NCI-H82 (cell line): ENCODE measurements at places on chromosomes 16 and 17.

DNA sequence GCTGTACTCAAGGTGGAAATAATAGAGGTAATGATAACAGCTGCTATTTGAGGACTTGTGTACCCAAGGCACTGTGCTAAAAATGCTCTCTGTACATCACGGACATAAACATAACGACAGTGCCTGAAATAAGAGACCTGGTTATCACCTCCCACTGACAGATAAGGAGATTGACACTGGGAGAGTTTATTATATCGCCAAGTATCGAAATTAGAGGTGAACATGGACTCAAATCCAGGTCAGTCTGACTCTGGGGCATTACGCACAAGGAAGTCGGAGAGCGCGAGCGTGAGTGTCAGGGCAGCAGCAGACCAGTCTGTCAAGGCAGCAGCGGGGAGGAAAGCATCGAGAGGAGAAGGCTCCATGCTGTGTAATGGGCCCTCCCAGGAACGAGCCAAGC is 57.1 kb downstream of the GOSR1 start:
- DNase-seq: no peak

- peak; percentile 41 for DNase-seq
Measured at GRCh38 chr17:5584383-5585286, at the start of gene NLRP1. Gene NLRP1 (minus strand): TSS chr17:5584509. CDS start chr17:5583957, 552 bp downstream.

DNA sequence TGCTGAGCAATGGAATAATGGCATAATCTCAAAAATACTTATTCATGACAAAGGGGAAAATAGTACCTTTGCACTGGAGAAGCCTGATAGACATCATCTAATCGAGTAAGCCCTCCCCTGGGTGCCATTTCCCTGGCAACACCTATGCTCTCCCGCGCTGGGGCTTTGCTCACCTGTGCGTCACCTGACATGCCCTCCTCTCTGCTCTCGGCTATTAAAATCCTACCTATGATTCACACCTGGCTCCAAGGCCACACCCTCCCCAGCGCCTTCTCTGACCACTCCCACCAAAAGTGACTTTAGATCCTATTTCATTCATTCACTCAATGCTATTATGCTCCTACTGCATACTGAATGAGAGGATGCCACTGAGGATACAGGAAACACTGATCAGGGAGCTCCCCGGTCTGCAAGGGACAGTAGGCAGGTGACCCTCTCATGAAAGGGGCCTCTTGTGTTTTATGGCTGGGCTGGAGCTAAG is 83.9 kb downstream of the NT5M start:
- no peak for DNase-seq

DNA sequence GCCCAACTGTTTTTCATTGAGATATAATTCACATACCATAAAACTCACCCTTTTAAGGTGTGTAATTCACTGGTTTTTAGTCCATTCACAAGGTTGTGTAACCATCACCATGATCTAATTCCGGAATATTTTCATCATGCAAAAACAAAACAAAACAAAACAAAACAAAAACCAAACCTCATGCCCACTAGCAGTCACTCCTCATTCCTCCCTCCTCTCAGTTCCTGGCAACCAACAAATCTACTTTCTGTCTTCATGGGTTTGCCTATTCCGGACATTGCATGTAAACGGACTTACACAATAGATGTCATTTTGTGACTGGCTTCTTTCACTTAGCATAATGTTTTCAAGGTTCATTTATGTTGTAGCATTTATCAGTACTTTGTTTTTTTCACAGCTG is 4.5 kb upstream of the NOD2 start:
- no peak for DNase-seq

DNA sequence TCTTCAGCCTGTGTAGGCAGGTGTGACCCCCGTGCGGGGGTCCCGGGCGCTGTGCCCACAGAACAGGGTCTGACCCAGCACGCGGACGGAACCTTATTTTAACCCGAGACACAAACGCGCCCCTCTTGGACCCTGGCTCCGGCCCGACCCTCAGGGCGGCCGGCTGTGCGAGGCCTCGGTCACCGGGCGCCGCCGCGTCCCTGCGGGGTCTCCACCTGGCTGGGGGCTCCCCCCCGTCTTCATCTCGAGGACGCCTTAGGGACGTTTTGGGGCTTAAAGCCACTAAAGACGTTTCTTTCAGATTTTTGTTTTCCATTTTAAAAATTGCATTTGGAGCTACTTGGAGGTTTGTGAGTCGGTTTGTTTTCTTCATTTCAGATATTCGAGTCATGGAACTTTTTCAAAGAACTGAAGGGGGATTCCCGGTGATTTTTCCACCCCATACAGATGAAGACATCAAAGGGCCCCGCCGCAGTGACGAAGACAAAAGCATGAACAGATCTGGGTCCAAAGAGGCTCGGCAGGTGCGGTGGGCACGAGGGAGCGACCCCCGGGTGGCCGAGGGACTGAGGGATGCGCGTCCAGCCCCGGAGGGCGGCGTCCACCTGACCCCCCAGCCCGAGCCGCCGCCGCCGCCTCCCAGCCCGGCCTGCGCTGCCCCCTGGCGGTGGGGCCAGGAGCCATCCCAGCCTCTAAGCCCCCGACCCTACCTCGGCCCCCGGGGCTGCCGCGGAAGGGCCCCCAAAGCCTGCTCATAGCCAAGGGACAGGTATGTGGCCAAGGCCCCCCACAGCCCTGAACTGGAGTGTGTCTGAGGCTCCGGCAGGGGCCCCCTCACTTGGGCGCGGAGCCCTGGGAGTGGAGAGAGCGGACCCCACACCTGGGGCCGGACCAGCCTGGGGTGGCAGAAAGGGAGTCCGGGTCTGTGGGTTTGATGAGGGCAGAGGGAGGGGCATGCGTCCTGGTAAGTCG is 3.8 kb upstream of the CD7 start:
- DNase-seq: peak; percentile 52

GRCh38 chr17:62024866-62025265 is 40.2 kb downstream of the MED13 start:
- no peak for DNase-seq

GRCh38 chr16:55056585-55057401 is 126.1 kb downstream of the IRX5 start:
- DNase-seq: peak; percentile 33

- no peak for DNase-seq
Measured at GRCh38 chr16:1170076-1170418, 17.1 kb downstream of the CACNA1H start.

DNA sequence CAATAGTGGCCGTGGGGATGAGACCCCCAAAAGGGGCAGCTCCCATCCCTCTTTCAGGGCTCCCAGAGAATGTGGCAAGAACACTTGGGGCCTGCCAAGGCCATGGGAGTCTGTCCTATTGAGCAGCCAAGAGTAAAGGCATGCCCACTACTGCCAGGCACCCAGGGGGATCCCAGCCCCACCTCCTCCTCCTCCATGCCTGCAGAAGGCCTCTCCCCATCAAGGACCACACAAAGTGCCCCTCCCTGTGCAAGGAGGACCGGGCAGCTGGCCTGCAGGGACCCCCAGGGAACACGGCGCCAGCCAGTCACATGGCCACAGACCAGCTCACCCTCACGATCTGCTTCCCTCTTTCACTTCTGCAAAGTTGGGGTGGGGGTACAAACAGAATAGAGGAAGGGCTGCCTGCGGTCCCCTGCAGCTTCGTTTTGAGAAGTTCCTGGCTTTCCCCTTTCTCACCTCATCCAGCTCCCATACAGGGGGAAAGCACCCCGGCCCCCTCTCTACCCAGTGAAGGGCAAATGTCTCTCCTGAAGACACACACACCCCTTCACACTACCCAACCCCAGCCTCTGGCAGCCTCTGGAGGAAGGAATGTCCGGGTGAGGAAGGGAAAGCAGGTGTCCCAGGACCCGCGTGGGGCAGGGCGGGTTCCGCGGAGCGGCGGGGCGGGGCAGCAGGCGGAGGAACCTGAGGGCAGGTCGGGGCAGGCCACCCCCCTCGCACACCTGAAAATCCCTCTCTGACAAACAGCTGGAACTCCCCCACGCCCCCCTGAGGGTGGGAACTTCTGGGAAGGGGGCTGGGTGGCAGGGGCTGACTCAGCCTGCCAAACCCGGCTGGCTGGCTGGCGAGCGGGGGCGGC is 2.0 kb downstream of the PPP1R9B start:
- DNase-seq: peak; percentile 61

DNA sequence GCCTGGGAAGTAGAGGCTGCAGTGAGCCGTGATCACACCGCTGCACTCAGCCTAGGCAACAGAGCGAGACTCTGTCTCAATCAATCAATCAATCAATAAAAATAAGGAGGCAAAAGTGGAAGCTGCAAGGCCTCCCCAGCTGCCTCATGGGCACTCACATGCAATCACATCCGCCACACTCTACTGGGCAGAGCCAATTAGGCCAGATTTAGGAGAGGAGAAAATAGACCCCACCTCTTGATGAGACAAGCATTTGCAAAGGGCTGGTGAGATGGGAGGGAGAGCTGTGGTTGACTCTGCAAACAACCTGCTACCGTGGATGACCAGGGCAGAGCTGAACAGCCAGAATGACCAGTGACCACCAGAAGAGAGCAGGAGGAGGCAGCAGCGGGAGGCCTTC is 14.7 kb upstream of the GSG1L start:
- DNase-seq: peak; percentile 96

- no peak for DNase-seq
Measured at GRCh38 chr16:64147941-64148340, 973.9 kb downstream of the CDH11 start.

DNA sequence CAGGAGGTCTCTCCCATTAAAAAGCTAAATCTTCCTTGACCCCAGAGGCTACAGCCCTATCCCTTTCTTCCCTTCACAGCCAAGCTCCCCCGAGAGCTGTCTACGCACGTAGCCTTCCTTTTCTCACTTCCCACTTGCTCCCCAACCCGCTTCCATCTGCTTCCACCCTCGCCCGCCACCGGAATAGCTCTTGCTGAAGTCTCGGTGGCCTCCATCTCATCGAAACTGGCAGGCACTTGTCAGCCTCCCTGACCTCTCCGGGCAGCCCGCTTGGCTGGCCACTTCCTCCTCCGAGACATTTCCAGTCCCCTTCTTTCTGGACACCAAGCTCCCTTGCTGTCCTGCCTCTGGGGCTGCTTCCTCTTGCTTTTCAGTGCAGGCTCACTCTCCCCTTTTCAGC is 10.7 kb upstream of the EPOP start:
- no peak for DNase-seq

- no peak for DNase-seq
Measured at GRCh38 chr16:3486506-3487215, 8.6 kb downstream of the C16orf90 start.

DNA sequence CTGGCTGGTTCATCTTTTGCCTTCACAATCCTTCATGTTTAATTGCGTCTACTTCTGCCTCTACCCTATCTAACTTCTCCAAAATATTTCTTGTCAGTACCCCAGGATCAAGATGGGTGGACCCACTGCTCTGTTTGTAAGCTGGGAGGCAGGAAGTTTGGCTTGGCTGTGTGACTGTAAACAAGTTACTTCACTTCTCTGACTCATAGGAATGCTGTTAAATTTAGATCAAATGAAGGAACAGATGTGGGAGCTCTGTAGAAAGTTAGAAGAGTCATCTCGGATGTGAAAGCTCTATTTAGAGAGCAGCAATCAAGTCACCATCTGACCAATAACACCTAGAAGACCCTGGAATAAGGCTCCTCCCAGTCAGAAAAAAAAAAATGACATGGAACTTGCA is 55.2 kb upstream of the MRTFB start:
- no peak for DNase-seq

DNA sequence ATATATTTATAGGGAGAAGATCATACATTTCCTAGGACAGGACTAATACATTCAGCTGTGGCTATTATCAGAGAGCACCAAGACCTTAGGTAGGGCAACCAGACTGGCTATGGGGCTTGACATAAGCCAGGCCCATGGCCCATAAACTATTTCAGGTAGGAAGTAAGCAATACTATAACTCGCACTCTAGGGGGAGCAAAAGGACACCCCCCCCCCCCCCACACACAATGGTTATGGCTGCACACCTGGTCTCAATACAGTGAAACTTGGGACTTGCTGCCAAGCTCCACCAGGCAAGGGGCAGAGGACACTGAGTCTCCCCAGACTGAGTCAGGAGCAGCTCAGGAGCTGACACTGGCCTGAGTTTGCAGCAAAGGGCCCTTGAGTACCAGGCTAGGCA is 348.9 kb upstream of the ASIC2 start:
- peak; percentile 10 for DNase-seq

- peak; percentile 34 for DNase-seq
Measured at GRCh38 chr17:20920095-20920814, 122.6 kb downstream of the USP22 start.

GRCh38 chr16:58679763-58680162 is 4.8 kb downstream of the SLC38A7 start:
- no peak for DNase-seq

- DNase-seq: no peak
Measured at GRCh38 chr16:79165506-79165905, 435.0 kb downstream of the MAF start.

DNA sequence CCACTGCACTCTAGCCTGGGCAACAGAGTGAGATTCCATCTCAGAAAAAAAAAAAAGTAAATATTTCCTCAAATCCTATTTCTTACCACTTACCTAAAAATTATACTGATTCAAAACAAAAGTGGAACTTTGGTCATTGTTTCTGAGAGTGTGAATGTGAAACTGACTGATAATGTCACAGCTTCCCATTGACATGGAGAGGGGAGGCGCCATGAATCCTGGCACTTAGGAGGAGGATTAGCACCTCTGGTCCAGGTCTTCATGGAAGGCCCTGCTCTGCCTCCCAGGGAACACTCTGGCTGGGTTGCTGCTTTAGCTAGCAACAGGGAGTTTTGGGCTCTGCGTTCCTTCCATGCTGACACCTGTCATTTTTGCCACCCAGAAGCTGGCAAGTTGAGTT is 154.3 kb upstream of the SALL1 start:
- no peak for DNase-seq

DNA sequence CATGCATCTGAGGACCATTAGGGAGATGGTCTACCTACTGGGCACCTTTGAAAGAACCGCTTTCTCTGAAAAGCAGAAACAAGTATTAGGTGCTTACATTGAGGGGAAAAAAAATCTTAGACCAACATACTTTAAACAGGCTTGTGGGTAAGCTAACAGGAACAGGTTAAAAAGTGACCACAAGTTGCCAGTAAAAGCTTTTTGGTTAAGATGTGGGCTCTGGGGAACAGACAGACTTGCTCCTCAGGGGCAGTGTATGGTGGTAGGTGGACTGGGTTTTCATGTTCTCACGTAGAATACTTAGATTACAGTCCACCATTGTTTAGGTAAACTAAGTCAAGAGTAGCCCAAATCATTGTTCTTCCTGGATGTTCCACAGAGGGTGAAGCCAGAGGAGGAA is 41.2 kb downstream of the REXO5 start:
- no peak for DNase-seq

- DNase-seq: no peak
Measured at GRCh38 chr17:41678411-41678906, 10.2 kb upstream of the EIF1 start.
